ENCODE measurements at places on chromosomes 12 and 14. TPM values are rescaled to one million over a fixed set of nuclear protein-coding genes. Genes with fewer than 3 reads are reported as not detected.

Gene BCL11B
- total RNA-seq = 0.33 TPM

Gene LRTM2
- not detected for total RNA-seq

Gene OASL
- total RNA-seq = 0.95 TPM

Gene MARCHF9
- 11.2 TPM for total RNA-seq

Gene CKB
- 289 TPM for total RNA-seq

Gene LUM
- total RNA-seq = 143 TPM

Gene NYNRIN
- 7.5 TPM for total RNA-seq

Gene GPR137C
- 1.4 TPM for total RNA-seq

Gene TMBIM6
- 205 TPM for total RNA-seq

Gene HELB
- total RNA-seq = 0.69 TPM

Gene MYO1A
- total RNA-seq = not detected

Gene MORN3
- 0.18 TPM for total RNA-seq

Gene HEBP1
- total RNA-seq = 46.9 TPM

Gene GPR84
- total RNA-seq = not detected

Gene C1QL4
- not detected for total RNA-seq

Gene PMCH
- total RNA-seq = not detected

Gene ZNF891
- 0.73 TPM for total RNA-seq

Gene TSPAN31
- total RNA-seq = 27.7 TPM

Gene PTCSC3
- total RNA-seq = not detected

Gene ITGB7
- total RNA-seq = 1.2 TPM

Gene FSCB
- total RNA-seq = not detected

Gene ZNF385A
- total RNA-seq = 4.3 TPM

Gene ZFHX2
- total RNA-seq = 1.7 TPM

Gene HOXC4
- 0.21 TPM for total RNA-seq

Gene PIANP
- total RNA-seq = not detected

Gene COCH
- total RNA-seq = 1.3 TPM

Gene ALKBH1
- total RNA-seq = 8.5 TPM

Gene STAT6
- total RNA-seq = 39.1 TPM

Gene KRT77
- 0.08 TPM for total RNA-seq

Gene PPP1R13B
- 64.8 TPM for total RNA-seq

Gene CALM1
- 438 TPM for total RNA-seq

Gene HSPB8
- total RNA-seq = 421 TPM

Gene SLC10A1
- total RNA-seq = not detected

Gene FAM181A
- not detected for total RNA-seq

Gene ARL6IP4
- total RNA-seq = 141 TPM

Gene ADAMTS20
- not detected for total RNA-seq

Gene DDX51
- total RNA-seq = 7.2 TPM
